Activated CD4-positive, alpha-beta T cell treated with anti-CD3 and anti-CD28 coated beads for 4 hours (primary cell): ENCODE measurements at places on chromosomes 1 and 21.

DNA sequence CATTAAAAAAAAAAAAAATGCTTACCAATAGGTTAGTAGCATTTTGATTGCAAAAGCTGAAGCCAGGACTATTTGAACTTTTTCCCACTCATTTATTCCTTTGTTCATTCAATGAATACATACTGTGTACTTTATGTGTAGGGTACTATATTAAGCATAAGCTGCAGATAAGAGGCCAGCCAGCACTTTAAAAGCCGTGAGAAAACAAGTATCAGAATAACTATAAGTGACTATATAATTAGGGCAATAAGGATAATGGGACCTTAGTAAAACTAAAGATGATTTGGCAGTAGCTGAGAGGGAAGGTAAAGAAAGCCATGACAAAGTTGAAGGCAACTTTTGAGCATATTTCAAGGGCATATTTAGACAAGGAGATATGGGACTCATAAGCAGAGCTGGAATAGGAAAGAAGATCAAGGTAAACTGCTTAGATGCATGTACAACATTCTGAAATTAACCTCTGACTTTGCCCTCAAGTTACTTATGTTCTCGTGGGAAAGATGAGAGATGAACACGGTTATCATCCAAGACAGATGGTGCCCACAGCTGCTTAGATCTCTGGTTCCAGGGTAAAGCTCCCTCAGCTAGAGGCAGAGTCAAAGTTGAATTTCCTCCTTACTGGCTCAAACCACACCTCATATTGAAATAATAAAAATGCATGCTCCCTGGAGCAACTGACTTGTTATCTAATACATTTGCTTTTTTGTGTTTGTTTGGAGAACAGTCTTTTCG lies 44.0 kb upstream of the FMO2 start:
- no peak for DNase-seq

GRCh38 chr1:116993286-116993685 lies 8.3 kb upstream of the CD101 start:
- no peak for DNase-seq

- no peak for DNase-seq
Observed at GRCh38 chr1:41764656-41765055, 154.1 kb downstream of the HIVEP3 start.

DNA sequence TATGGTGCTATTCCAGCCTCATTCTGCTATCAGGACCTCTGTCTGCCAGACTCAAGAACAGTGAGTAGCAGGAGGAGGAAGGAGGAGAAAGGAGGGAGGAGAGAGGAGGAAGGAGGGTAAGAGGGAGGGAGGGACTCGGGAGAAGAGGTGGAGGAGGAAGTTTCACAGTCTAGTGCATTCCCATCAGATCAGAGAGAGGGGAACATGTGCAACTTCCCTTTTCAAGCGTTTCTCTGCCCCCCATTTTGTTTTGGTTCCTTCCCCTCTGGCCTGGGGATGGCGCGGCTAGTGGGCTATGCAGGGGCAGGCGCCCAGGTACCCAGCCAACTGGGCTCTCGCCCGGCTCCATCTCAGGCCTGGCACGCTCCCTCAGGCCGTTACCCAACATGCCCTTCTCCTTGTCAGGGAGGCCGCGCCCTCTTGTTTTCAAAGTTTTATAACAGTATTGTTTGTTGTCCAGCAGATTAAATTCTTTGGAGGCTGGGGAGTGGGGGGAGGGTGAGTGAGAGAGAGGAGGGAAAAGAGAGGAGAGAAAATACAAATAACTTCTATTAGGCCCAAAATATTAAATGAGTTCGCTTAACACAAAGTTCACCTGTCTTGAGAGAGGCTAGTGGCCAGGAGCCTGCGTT lies 56.0 kb downstream of the CD46 start:
- DNase-seq, result no peak

DNA sequence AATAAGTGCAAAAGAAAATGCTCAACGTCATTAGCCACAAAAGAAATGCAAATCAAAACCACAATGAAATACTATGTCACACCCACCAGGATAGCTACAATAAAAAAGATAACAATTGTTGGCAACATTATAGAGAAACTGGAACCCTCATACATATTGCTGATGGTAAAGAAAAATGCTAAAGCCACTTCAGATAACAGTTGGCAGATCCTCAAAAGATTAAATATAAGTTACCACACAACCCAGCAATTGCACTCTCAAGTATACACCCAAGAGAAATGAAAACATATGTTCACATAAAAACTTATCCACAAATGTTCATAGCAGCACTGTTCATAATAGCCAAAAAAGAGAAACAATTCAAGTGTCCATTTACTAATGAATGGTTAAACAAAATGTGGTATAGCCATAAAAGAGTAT lies 20.7 kb downstream of the TRIM33 start:
- DNase-seq, result no peak

DNA sequence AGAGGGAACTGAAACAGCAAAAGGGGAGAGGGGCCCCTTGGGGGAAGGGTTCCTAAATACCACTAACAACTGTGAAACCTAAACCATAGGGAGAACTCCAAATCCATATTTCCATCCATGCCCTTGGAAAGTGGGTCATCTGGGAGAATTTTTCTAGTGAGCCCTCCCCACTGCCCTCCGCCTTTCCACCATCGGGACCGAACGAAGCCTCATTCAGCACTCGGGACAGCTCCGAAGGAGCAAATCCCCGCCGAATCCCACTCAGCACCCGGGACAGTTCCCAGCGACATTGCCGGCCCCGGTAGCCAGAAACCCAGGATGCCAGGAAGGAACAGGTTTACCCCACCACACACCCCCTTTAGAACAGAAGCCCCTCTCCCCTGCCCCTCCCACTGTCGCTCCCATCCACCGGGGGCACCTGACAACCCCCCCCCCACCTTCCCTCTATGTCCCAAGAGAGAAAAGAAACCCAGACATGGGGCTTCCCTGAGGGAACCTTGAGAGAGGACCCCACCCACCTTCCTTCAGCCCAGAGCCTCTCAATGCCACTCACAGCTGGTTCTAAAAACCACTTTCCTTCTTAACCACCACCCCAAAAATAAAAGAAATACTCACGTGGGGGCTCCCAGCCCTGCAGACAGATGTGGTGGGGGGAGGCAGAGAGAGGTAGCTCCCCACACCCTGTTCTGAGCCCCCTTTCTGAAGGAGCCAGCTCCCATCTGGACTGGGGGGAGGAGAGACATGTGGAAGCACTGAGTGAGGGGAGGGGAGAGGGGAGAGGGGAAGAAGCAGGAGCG lies 4.5 kb downstream of the DLGAP3 start:
- peak; percentile 22 for DNase-seq

DNA sequence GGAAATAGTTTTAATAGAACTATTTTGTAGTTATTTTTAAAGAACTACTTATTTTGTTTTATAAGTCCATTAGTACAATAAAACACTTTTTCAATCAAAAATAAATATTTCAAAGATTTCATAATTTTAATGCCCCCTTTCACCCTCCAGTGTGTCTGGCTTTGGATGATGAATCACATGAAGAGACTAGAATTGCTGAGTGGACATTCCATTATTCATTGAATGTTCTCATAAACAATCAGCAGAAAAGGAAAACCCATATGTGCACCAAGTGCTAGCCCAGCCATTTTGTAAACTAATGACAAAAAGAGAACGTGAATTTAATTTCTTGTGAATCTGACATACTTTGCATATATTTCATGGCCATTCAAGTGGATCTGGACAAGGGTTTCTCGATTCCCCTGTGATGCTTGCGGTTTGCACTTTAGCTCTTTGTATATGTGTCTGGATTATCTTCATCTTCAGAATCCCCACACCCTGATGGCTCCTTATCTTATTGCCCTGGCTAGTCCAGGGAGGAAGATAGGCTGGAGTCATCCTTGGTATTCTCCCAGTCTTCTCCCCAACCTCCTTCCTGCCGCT lies 20.7 kb upstream of the CHIA start:
- DNase-seq, result no peak

GRCh38 chr1:80533093-80533492 lies 1267.6 kb upstream of the ADGRL2 start:
- no peak for DNase-seq

GRCh38 chr1:197144570-197145325 lies 1.7 kb downstream of the ASPM start:
- no peak for DNase-seq

- no peak for DNase-seq
Observed at GRCh38 chr1:150207281-150207971, 28.5 kb downstream of the ANP32E start.

GRCh38 chr1:157595356-157595755 lies 2.5 kb downstream of the FCRL4 start:
- no peak for DNase-seq

- no peak for DNase-seq
Observed at GRCh38 chr1:9529190-9529589, 10.1 kb upstream of the SLC25A33 start.

GRCh38 chr1:182335771-182336566 lies 55.6 kb downstream of the GLUL start:
- no peak for DNase-seq
